Fibroblast of pulmonary artery (primary cell): ENCODE measurements at places on chromosomes 1 and 21.

GRCh38 chr1:153677718-153678518, 570 bp upstream of the NPR1 start:
- DNase-seq: peak; percentile 71

DNA sequence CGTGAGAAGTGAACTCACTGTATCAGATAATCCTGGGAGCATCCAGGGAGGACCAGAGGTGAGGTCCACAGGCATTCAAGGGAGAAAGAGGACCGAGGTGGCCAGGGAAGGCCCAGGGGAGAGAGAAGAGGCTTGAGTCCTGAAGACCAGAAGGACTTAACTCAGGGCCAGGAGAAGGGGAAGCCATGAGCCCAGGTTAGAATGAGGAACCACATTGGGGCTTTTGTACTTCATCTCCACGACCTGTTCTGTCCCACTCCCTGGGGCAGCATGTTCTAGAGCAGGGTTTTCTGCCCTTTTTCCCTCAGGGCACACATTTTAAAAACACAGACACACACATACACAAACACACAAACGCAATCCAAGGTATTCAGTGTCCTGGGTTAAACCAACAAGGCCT, 8.4 kb downstream of the LGR6 start:
- DNase-seq: no peak

- DNase-seq: no peak
Observed at GRCh38 chr21:46431884-46432488, 26.7 kb upstream of the DIP2A start.

DNA sequence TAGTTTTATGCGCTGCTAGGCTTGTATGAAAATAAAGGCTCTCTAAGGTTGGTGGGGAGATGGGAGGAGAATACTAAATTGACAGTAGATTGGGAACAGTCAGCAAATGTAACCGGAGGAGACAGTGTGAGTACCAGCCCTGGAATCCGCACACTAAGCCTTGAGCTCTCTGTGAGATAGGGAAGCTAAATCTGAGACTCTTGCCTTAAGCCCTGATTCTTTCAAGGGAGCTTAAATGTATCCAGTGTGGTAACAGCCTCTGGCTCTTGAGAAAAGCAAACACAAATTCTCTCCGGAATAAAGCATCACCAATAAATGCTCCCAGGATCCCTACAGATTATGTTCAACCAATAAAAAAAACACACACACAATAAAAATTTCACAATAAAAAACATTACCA, 33.0 kb upstream of the PDPN start:
- no peak for DNase-seq

GRCh38 chr1:202689493-202690342, 20.5 kb downstream of the SYT2 start:
- no peak for DNase-seq

DNA sequence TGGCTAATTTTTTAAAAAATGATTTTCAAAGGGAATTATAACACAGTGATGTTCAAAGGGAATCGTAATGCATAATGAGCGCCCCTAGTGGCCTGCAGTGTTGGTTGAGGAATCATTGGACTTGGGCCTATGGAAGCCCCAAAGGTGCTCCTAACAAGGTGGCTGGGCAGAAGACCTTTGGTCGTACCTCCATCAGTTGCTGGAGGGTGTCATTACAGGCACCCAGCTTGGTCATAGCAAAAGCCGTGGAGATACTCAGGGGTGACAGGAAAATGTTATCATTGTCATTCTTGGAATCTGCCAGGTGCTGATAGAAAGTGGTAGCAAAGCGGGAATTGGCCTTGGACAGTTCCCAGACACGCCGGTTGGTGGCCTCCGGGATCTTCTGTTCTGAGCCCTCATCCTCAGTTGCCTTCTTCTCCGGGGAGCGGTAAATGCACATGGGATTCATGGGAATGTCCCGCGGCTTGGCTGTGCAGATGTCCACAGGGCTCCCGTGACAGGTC, 2.7 kb downstream of the SERPINC1 start:
- peak; percentile 29 for DNase-seq

DNA sequence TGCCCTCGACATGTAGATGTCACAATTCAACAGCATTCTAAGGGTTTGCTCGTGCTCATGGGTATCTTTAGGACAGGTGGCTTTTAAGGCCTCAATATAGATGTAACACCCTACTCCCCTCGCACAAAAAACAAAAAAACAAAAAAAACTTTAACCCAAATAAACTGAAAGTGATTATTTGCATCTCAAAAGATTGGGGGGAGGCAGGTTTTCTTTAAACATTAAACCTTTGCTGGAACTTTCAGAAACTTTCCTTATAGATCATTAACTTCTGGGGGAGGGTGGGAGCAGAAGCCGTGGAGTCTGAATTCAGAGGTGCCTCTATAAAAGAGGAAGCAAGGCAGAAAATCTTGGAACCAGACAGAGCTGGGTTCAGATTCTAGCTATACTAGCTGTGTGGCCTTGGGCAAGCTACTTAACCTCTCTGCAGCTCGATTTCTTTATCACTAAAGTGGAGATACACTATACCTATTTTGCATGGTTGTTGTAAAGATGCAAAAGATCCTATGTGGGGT, 3.2 kb upstream of the KIAA1614 start:
- no peak for DNase-seq
